RWPE2 (cell line): ENCODE measurements at places on chromosomes 2 and 18.

- peak overlapping the region; percentile 12 for H3K27ac ChIP-seq
- peaks cover 31% of the 10 kb centered on the region for H3K4me1 ChIP-seq
- H3K36me3 ChIP-seq: peaks cover 37% of the 10 kb centered on the region
- H3K27me3 ChIP-seq: no peaks in the 10 kb centered on the region
- H3K4me3 ChIP-seq: no peak overlapping the region
Measured at GRCh38 chr2:230423851-230424458, 8.0 kb downstream of the SP100 start.

DNA sequence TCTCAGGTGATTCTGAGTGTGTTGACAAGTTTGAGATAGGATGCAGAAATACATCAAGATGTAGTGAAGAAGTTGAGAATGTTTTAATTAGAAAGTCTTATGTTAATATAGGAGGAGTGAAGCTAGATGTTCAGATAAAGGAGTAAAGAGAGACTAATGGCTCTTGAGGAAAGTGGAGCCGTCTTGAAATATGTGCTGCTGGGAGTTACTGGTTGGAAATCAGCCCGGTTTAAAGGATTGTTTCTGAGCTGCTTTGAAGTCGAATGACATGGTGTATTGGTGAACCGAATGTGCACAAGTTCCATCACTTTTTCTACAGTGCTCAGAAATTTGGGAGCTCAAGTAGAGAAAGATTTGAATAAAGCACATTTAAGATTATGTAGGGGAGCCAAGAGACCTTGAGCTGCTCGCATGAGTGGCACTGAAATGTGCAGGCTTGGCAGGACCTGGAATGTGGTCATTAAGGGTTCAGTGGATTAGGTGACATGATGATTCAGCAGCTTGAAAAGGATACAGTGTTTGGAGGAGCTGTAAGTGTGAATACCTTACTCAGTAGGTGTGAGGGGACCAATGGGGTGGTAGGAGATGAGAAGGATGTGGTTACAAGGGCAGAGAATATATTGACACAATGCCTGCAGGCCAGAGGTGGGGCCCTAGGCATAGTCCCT is 68.6 kb downstream of the CAB39 start:
- peaks cover 61% of the 10 kb centered on the region for H3K4me1 ChIP-seq
- H3K36me3 ChIP-seq: peaks cover 67% of the 10 kb centered on the region
- no peak overlapping the region for H3K4me3 ChIP-seq
- H3K27me3 ChIP-seq: no peaks in the 10 kb centered on the region
- no peak for DNase-seq

DNA sequence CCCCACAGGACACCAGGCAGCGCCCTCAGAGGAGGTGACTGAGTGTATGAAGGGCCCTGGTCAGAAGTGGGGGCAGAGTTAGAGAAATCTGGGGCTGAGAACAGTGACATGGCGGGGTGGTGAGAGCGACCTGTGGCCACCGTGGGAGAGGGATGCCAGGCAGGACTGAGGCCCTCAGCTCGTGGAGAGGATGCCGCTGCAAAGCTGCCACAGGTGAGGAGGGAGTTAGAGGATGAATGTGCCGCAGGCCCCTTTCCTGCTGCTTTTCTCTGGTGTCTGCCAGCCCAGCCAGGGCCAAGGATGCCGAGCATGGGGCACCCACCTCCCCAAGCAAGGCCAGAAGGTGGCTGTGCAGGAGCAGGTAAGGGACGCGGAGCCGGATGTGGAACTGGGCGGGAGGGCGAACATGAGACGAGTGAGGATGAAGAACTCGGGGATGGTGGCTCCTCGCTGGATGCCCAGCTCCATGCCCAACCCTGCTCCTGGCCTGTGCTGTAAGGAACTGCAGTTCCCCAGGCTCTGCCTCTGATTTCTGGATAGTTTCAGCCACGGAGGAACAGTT is 269.2 kb upstream of the HDAC4 start:
- H3K4me1 ChIP-seq: no peaks in the 10 kb centered on the region
- DNase-seq: no peak
- no peak overlapping the region for H3K27ac ChIP-seq
- no peak overlapping the region for H3K4me3 ChIP-seq

DNA sequence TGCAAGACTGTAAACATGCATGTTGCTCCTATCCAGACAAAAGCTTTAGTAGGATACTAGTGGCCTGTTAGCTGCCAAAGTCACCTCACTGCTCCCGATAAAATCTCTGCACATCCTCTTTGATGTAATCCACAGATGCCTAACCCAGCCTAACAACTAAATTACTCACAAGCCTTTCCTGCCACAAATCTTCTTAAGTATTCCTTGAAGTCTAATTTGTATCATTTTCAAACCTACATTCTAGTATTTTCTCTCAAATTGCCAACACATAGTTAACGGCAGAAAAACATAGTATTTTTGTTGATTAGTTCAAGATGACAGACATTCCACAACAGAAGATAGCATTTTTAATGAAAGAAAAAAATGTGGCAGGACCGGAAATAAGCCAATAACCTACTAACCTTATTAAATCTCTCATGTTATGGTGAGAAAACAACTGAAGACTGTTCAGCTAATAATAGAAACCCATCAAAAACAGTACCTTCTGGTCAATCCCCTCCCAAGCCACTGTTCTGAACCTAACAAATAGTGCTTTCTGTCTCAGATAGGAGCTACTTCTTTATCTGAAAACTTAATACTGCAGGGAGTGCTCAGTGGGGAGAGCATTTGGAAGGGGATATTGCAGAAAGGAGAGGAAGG is at the start of gene MPP4:
Gene MPP4 (minus strand): TSS at position 57 of the 639 bp plus-strand sequence. CDS start 4,690 bp downstream, outside the sequence.
- no peaks in the 10 kb centered on the region for H3K27me3 ChIP-seq
- H3K27ac ChIP-seq: peak within 1 kb of the TSS; percentile 78
- peaks cover 14% of the 10 kb centered on the region for H3K36me3 ChIP-seq
- no peak within 1 kb of the TSS for H3K4me3 ChIP-seq
- DNase-seq: no peak

DNA sequence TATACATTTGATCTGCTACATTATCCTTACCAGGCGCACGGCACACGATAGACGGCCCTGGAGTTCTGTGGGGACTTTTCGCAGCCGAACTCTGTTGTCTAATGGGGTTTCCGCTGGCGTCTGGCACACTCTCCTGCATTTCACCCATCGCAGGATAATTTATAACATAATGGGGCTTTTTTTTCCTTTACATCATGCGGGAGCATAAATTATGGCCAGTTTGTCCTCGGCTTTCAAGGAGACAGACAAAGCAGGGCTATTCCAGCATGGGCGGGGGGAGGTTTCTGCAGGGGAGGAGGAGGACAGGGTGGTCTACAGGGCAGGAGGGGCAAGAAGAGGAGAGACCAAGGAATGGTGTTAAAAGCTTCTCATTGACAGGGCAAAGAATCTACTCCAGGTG is 279.8 kb downstream of the CELF4 start:
- no peaks in the 10 kb centered on the region for H3K27me3 ChIP-seq
- H3K27ac ChIP-seq: no peak overlapping the region
- H3K4me3 ChIP-seq: no peak overlapping the region
- no peaks in the 10 kb centered on the region for H3K4me1 ChIP-seq
- DNase-seq: no peak
- no peaks in the 10 kb centered on the region for H3K36me3 ChIP-seq

GRCh38 chr2:104758199-104758620 is 95.7 kb upstream of the POU3F3 start:
- DNase-seq: no peak
- H3K4me1 ChIP-seq: no peaks in the 10 kb centered on the region
- H3K27ac ChIP-seq: no peak overlapping the region
- no peak overlapping the region for H3K4me3 ChIP-seq
- H3K27me3 ChIP-seq: peaks cover 8% of the 10 kb centered on the region
- H3K36me3 ChIP-seq: no peaks in the 10 kb centered on the region

GRCh38 chr18:21241301-21242048 is 557 bp upstream of the GREB1L start:
- no peaks in the 10 kb centered on the region for H3K4me1 ChIP-seq
- no peak overlapping the region for H3K27ac ChIP-seq
- no peak for DNase-seq
- no peaks in the 10 kb centered on the region for H3K36me3 ChIP-seq

DNA sequence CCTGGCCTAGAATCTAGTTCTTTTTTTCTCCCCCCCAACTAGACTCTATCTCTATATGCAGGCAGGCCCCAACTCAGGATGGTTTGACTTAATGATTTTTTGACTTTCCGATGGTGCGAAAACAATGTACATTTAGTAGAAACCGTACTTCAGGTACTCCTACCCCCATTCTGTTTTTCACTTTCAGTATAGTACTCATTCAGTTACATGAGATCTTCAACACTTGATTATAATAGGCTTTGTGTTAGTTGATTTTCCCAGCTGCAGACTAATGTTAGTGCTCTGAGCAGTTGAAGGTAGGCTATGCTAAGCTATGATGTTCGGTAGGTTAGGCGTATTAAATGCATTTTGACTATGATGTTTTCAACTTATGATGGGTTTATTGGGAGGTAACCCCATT is 37.7 kb downstream of the PLEKHB2 start:
- H3K4me3 ChIP-seq: no peak overlapping the region
- H3K4me1 ChIP-seq: no peaks in the 10 kb centered on the region
- DNase-seq: no peak
- H3K27me3 ChIP-seq: no peaks in the 10 kb centered on the region
- H3K27ac ChIP-seq: no peak overlapping the region
- H3K36me3 ChIP-seq: peaks cover 46% of the 10 kb centered on the region

DNA sequence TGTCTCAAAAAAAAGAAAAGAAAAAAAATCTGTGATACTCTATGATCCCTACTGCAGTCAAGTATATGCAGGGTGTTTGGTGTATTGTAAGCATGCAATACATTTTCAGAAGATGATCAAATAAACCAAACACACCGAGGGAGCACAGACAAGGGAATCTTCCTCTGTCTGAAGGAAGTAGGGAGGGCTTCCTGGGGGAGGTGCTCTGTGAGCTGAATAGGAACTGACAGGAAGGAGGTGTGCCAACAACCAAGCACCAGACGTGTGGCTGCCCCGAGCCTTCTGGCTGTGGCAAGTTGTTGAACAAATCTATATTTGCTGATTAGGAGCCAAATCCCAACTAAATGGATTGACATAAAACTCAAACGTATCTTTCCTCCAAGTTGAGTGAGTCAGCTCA is 14.6 kb downstream of the THNSL2 start:
- no peak for DNase-seq
- no peaks in the 10 kb centered on the region for H3K36me3 ChIP-seq
- H3K4me1 ChIP-seq: peaks cover 8% of the 10 kb centered on the region
- no peak overlapping the region for H3K4me3 ChIP-seq
- H3K27ac ChIP-seq: no peak overlapping the region

GRCh38 chr2:29763371-29763770 is 158.0 kb downstream of the ALK start:
- DNase-seq: no peak
- no peak overlapping the region for H3K27ac ChIP-seq
- no peaks in the 10 kb centered on the region for H3K27me3 ChIP-seq
- no peaks in the 10 kb centered on the region for H3K36me3 ChIP-seq

GRCh38 chr2:127220768-127221527 is 849 bp upstream of the CYP27C1 start:
- no peaks in the 10 kb centered on the region for H3K27me3 ChIP-seq
- peak overlapping the region; percentile 89 for H3K27ac ChIP-seq
- H3K4me1 ChIP-seq: peaks cover 11% of the 10 kb centered on the region

GRCh38 chr18:13604786-13605185 is 121.6 kb downstream of the FAM210A start:
- no peak for DNase-seq
- H3K4me3 ChIP-seq: no peak overlapping the region
- H3K27me3 ChIP-seq: no peaks in the 10 kb centered on the region
- H3K36me3 ChIP-seq: no peaks in the 10 kb centered on the region
- H3K4me1 ChIP-seq: no peaks in the 10 kb centered on the region

- H3K36me3 ChIP-seq: no peaks in the 10 kb centered on the region
- H3K27me3 ChIP-seq: no peaks in the 10 kb centered on the region
- no peak overlapping the region for H3K4me3 ChIP-seq
- peaks cover 8% of the 10 kb centered on the region for H3K4me1 ChIP-seq
Measured at GRCh38 chr2:162106146-162106551, 32.1 kb upstream of the DPP4 start.

GRCh38 chr2:27914041-27914804 is 23.7 kb downstream of the BABAM2 start:
- DNase-seq: no peak
- H3K4me3 ChIP-seq: no peak overlapping the region
- H3K4me1 ChIP-seq: peaks cover 25% of the 10 kb centered on the region
- peak overlapping the region; percentile 71 for H3K27ac ChIP-seq

GRCh38 chr2:216632952-216633615 is at the start of gene IGFBP2:
IGFBP2 (plus strand) TSS chr2:216633420; CDS start chr2:216633524, 104 bp downstream.
- peaks cover 26% of the 10 kb centered on the region for H3K4me1 ChIP-seq
- H3K27ac ChIP-seq: no peak within 1 kb of the TSS
- DNase-seq: peak; percentile 65
- no peaks in the 10 kb centered on the region for H3K27me3 ChIP-seq
- peak within 1 kb of the TSS; percentile 75 for H3K4me3 ChIP-seq
- no peaks in the 10 kb centered on the region for H3K36me3 ChIP-seq
